ENCODE measurements at places on chromosomes 12 and 14.

DNA sequence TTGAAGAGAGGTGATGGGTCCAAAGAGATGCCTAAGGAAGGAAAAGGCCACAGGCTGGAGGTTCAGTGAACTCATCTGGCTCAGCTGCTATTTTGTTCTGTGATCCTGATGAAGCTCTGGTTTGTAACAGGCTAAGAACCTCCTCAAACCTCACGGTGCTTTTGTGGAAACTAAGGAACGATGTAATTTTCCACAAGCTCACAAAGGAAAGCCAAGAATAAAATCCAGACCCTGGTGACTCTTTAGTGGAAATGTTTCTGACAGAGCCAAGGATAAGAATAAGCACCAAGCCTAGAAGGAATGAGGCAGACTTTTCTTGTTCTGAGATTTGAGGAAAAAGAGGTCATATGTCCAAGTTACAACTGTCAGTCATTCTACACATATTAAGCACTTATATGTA lies 93.6 kb downstream of the SLC24A4 start:
- DNase-seq, result no peak

DNA sequence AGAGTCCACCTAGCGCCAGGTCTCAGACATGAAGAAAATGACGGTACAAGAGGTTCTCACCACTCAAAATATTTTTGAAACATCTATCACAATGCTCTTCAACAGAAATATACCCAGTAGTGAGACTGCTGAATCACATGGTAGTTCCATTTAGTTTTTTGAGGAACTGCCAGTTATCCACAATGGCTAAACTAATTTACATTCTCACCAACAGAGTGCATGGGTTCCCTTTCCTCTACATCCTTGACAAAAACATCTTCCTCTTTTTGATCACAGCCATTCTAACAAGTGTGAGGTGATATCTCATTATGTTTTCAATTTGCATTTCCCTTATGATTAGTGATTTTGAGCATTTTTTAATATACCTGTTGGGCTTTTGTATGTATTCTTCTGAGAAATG lies 5.7 kb upstream of the GPR65 start:
- DNase-seq, result no peak

- no peak for DNase-seq
Measured at GRCh38 chr12:98351089-98351488, 164.3 kb upstream of the TMPO start.

DNA sequence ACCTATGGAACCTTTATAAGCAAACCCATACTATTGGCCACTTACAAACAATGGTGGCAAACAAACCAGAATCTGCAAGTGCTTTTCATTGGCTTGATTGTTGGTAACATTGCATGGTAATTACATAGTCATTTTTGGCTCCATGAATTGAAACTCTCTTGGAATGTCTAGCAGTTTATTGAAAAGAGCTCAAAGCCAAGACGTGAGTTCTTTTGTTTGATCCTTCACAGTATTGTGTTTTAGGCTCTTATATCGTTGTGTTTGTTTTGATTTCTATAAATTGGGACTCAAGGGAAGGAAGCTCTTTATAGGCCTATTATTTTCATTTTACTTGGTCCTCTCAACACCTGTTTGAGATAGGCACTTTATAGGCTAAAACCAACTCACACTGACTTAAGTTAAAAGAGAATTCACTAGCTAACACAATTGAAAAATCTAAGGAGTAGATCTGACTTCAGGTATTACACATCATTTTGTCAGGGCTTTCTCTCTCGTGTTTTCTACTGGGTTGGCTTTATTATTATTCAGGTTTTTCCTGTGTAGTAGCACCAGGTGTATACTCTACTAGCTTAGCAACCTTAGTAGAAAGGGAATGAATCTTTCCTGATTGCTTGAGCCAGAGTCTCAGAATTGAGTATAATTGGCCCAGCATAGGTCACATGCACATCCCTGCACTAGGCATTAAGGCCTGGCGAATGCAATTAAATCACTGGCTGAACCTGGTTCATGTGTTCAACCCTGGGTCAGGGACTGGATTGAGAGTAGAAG lies 341.4 kb downstream of the RAD51B start:
- no peak for DNase-seq

DNA sequence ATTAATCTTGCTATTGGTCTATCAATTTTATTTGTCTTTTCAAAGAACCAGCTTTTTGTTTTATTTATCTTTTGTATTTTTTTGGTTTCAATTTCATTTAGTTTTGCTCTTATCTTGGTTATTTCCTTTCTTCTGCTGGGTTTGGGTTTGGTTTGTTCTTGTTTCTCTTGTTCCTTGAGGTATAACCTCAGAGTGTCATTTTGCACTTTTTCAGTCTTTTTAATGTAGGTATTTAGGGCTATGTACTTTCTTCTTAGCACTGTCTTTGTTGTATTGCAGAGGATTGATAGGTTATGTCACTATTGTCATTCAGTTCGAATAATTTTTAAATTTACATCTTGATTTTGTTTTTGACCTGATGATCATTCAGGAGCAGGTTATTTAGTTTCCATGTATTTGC lies 92.7 kb upstream of the DCD start:
- no peak for DNase-seq

DNA sequence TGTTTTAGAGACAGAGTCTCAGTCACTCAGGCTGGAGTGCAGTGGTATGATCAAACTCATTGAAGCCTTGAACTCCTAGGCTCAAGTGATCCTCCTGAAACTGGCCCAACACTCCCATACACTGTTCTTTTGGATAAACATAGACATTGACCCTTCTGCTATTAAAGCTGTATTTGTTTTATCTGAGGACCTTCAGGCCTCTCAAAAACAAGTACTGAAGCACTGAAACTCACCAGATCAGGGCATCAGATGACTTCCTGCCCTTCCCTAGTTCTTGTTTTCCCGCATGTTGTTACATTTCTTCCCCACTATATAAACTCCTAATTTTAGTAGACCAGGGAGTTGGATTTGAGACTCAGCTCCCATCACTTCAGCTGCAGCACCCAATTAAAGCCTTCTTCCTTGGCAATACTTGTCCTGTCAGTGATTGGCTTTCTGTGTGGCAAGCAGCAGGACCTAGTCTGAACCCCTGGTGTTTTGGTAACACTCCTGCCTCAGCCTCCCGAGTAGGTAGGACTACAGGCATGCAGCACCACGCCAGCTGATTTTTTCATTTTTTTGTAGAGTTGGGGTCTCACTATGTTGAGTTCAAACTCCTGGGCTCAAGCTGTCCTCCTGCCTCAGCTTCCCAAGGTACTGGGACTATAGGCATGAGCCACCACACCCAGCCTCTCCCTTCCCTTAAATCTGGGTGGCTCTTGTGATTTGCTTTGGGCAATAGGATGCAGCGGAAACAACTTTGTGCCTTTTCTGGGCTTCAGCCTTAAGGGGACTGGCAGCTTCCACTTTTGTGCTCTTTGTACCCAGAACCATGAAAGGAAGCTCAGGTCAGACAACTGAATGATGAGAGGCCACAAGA lies 12.5 kb upstream of the IFT81 start:
- DNase-seq, result no peak

DNA sequence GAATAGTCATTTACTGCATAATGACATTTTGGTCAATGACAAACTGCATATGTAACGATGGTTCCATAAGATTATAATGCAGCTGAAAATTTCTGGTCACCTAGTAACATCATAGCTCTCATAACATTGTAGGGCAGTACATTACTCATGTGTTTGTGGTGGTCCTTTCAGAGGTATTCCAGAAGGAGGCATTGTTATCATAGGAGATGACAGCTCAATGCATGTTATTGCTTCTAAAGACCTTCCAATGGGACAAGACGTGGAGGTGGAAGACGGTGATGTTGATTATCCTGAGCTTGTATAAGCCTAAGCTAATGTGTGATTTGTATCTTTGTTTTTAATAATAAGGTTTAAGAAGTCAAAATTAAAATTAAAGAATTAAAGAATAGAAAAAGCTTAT lies 43.8 kb upstream of the TSPAN11 start:
- no peak for DNase-seq

DNA sequence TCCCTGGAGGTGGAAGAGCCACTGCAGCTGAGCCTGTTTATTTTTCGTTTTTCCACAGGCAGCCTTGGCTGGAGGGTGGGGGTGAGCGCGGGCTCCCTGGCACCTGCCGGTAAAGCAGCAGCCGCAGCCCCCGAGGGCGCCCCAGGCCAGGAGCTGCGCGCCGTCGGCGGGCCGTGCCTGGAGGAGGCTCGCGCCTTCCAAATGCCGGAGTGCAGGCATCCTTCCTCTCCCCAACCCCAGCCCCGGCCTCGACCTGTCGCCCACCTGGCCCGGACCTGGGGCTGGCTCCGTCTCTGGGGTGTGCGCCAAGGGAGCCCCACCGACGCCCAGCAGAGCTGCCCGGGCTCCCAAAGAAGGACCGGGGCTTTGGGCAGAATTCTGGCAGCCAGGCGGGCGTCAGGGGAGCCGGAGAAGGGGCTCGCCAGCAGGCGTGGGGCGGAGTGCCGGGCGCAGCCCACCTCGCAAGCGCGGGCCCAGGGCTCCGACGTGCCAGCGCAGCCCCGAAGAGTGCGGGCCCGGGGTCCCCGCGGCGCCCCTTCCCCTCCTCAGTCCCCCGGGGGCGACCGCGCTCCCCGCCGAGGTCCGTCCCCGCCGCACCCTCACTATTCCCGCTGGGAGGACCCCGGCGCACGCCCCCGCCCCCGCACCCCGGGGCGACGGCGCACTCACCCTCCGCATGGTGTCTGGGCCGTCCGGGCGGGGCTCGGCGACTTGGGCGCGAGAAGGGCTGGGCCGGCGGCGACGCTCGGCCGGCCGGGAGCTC lies 130.3 kb downstream of the NDUFA12 start:
- no peak for DNase-seq

DNA sequence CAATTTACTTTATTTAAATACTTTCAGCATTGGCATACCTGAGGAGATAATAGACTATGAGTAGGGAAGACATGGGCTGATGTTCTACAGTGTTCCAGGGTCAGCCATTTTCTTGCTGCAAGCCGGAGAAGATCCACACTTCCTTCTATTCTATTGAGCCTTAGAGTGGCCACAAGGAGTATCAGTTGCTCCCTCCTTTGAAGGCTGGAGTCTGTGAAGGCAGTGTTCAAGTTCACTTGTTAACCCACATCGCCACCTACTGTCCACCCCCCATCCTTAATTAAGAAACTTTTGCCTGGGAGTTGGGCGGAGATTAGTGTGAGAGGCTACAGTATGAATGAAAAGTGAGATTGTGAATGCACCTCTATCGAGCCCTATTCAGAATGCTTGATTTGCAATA lies 666.6 kb downstream of the NRXN3 start:
- DNase-seq, result no peak

DNA sequence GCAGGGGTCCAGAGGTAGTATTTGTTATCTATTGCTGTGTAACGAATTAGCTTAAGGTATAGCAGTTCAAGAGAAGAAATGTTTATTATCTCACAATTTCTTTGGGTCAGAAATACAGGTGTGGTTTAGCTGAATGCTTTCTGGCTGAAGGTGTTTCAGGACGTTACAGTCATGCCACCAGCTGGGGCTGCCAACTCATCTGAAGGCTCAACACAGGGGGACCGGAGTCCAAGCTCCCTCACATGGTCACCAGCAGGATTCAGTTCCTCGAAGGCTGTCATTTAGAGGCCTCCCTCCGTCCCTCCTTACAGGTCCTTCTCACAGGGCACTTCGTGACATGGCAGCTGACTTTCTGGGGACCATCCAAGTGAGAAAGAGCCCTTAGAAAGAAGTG lies 37.5 kb upstream of the SINHCAF start:
- DNase-seq, result no peak

GRCh38 chr12:27012239-27012981 lies 1.8 kb downstream of the TM7SF3 start:
- DNase-seq, result no peak

DNA sequence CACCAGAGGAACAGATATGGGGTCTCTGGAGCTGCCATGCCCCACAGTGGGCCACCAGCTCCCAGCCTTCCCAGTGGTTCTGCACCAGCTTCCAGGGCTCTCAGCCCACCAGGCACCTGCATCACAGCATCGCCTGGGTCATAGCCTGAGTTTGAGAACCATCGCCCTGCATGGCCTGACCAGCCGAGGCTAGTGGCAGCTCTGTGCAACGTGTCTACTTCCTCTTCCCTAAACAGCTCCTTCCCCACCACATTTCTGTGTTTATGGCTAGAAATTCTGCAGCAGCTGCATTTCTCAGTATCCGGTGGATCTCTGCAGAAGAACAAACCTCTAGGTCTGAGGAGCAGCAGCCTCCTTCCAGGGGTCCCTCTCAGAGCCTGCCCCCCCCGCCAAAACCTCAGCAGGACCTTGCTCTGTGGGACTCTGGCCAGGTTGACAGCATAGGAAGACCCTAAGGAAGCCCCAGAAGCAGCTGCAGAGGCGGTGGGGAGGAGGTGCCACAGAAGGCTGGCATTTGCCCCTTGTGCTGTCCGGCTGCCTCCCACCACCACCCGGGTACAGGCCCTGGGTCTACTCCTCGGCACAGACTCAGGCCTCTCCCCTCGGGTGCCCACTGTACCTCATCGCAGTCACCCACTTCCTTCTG lies 47.7 kb downstream of the PSMA6 start:
- DNase-seq, result no peak

DNA sequence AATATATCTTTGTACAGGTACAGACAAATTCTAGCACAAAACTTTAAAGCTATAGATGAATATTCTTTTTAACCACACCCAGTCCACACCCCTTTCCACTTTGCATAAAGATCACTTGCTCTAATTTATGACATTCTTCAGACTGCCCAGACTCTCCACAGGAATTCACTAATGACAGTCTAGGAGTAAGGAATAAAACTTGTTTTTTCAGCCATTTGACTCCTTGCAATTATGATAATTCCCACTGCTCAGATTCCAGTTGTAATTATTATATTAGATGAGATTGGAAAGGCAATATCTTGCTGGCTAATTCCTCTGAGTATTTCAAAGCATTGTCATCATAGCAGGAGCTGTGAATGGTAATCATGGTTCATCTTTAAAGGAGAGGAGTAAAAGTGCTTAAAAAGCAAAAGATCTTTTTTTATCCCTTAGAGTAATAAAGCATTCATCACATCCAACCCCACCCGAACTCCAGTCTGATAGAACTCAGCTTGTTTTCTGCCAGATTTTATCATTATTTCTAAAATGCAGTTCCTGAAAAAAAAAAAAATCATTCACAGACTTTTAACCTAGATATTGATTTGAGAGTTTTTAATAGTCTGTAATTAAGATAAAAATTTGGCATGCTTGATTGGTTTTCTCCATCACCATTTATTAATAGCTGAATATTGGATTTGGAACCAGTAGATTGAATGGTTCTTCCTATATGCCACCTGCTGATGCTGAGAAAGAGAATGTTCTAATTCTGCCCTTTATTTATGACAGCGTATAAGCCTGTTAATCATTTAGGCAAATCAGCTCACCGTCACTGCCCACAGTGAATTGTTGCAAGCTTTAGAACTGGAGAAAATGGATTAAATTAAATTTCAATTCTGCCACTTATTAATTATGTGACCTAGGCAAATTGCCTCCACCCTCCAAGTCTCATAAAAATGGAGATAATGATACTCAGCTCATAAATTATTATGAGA lies 93.9 kb upstream of the RASSF8 start:
- DNase-seq, result no peak

- DNase-seq, result no peak
Measured at GRCh38 chr12:109763201-109763841, 49.7 kb downstream of the FAM222A start.

DNA sequence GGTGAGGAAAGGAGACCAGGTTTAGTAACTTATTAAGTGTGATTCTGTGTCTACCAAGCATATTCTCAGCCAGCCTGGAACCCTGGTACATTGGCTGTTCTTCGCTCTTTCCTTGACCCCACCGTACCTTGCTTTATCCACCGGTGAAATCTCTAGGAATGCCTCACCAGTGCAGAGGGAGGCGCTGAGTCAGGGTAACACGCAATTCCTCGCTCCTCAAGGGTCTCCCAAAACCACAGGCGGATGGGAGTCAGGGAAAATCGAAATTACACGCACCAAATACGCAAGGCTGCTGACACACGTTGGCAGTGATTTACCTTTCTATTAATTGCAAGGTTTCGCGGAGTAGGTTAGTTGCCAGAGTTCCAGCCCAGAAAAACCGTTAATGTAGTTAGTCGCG lies 845 bp downstream of the L3HYPDH start:
- DNase-seq, result no peak
